ENCODE measurements at places on chromosomes 16 and 17. TPM values are rescaled to one million over a fixed set of nuclear protein-coding genes. Genes with fewer than 3 reads are reported as not detected.
A peak's percentile ranks its signal among the peaks of the same experiment; 100 is the strongest.

Gene KRTAP4-6
- not detected for total RNA-seq

Gene ZACN
- total RNA-seq = 10.3 TPM

Gene ALDH3A1
- not detected for total RNA-seq

Gene IL34
- total RNA-seq = 0.28 TPM

DNA sequence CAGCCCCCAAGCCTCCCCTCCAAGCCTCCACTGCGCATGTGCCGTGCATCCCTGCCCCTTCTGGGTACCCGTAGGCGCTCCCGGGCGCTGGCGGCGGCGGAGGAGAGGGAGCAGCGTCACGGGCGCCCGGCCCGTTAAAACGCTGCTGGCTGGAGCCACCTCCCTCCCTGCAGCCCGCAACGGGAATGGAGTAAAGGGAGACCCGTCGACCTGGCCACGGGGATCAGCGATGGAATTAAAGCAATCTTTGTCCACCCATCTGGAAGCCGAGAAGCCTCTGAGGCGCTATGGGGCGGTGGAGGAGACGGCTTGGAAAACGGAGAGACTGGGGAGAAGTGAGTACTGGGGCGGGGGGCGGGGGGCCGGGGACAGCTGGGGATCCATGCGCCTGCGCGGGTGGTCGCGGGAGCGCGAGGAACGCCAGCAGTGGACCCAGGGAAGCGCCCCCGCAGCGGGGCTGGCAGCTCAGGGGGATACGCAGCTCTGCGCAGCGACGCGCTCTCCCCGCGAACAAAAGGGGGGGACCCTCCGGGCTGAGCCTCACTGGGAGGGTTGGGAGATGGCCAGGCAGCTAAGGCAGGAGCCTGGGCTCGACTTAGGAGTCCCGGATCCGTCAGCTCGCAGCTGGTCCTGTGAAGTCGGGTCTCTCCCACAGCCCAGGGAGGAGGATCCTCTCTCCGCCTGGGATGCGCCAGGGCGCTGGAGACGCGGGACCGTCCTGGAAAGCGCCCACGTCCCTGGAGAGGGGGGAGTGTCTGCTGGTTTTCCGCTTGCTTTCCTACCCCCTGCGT is at the start of gene BMERB1:
Gene BMERB1, plus strand, starts transcription at position 164 of the 791 bp plus-strand sequence. Its CDS starts 66 bp downstream, at position 230.
- peak; percentile 33 for DNase-seq

DNA sequence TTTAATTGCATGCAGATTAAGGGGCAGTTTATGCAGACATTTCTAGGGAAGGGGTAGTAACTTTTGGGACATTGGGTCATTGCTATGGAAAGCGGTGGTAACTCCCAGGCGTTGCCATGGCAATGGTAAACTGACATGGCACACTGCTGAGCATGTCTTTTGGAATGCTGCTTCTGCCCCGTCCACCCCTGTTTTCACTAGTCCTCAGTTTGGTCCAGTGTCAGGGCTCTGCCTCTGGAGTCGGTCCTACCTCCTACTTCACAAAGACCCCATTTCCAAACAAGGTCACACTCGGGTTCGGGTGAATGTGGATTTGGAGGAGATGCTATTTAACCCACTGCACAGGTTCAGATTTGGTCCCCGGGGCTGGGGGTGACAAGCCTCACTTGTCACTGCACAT is 2.9 kb downstream of the IL34 start:
- no peak for DNase-seq

- DNase-seq = no peak
Observed at GRCh38 chr17:32546031-32546444, 59.2 kb downstream of the CDK5R1 start.

- DNase-seq = no peak
Observed at GRCh38 chr17:48556229-48556575, 11.3 kb upstream of the HOXB2 start.
